BJ (cell line): ENCODE measurements at places on chromosomes 1 and 21. TPM values are rescaled to one million over a fixed set of nuclear protein-coding genes. Genes with fewer than 3 reads are reported as not detected.

RGS8 gene
- polyA plus RNA-seq = not detected in 2 replicates

SAMSN1 gene
- not detected in 2 replicates for polyA plus RNA-seq

UCK2 gene
- 53.4 and 57.7 TPM in 2 replicates for polyA plus RNA-seq

GRCh38 chr1:108976658-108977057 is 13.4 kb upstream of the CLCC1 start:
- DNase-seq = no peak

DNA sequence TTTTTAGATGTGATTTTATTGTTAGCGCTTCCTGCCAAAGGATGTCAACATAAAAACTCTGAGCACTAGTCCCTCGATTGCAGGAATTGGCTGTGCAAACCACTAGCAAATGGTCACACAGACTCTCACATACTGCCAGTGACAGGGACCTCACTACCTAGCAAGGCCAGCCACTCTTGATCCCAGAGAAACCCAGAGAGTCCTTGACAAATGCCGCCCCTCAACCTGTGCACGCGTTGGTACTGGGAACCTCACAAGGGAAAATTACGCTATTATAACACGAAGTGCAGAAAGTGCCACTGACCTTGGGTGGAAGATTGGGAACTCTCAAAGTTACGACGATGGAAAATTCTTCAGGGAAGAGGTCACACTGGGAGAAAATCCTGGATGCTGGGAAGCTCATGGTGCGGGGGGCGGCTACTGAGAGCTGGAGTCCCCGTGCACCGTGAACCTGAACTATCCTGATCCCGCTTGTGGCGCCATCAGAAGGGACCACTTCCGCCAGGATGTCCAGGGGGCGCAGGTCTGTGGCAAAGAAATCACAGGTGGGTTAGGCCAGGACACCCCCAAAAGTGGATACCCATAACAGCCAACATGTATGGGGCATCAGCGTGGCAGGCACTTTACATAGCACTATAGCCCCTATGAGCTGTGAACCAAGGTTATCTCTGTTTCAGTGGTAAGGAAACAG is 5.9 kb upstream of the KRTAP10-4 start:
- no peak for DNase-seq

GRCh38 chr1:170700842-170701615 is 37.1 kb downstream of the PRRX1 start:
- DNase-seq = no peak

- DNase-seq = no peak
Measured at GRCh38 chr1:160645386-160646130, 1.3 kb downstream of the SLAMF1 start.

DNA sequence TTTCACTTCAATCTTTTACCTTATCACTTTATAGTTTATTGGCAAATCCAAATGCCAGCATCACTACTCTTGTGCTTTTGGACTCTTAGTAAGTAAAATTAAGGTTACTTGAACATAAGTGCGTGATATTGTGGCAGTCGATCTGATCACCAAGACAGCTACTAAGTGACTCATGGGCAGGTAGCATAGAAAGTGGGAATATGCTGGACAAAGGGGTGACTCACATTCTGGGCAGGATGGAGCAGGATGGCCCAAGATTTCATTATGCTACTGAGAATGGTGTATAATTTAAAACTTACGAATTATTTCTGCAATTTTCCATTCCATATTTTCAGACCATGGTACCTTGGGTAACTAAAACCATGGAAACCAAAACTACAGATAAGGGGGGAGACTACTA is 120.2 kb downstream of the ROR1 start:
- no peak for DNase-seq

- no peak for DNase-seq
Measured at GRCh38 chr1:244326757-244327156, 125.0 kb downstream of the ADSS2 start.

- no peak for DNase-seq
Measured at GRCh38 chr1:78919150-78919549, 87.4 kb downstream of the ADGRL4 start.

- DNase-seq = no peak
Measured at GRCh38 chr1:205907794-205908193, 35.5 kb downstream of the SLC26A9 start.

DNA sequence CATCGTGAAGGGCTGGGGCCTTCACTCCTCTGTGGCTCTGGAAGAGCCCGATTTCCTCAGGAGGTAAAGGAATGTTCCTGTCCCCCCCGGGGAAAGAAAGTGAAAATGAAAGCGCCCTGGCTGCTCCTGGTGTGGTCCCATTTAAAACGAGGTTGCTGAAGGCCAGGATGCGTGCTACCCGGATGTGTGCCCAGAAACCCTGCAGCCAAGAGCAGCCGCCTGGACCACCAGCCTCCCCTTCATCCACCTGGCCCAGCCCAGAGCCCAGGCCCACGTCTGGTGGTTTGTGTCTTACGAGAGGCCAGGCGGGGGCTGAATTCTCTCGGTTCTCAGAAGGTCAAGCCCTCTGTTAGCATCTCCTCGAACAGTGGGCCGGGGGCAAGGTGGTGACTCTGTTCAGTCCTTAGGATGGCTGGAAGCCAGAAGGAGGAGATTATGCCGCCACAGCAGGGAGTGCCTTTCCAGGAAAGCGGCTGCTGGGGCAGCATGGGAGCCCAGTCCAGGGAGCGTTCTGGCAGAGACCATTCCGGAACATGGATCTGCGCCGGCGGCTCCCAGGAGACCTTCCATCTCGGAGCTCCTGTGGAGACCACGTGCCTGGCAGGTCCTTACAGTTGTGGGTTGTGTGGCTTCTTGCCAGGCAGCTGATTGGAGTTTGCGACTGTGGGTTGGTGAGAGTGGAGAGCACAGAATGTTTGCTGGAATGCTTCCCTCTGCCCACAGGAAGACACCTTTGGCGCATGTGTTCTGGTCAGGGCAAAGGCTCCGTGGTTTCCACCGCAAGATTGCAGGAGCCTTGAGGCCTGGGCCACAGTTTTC is 1.4 kb downstream of the GUK1 start:
- no peak for DNase-seq

- no peak for DNase-seq
Measured at GRCh38 chr1:20552728-20553445, 514 bp downstream of the FAM43B start.

DNA sequence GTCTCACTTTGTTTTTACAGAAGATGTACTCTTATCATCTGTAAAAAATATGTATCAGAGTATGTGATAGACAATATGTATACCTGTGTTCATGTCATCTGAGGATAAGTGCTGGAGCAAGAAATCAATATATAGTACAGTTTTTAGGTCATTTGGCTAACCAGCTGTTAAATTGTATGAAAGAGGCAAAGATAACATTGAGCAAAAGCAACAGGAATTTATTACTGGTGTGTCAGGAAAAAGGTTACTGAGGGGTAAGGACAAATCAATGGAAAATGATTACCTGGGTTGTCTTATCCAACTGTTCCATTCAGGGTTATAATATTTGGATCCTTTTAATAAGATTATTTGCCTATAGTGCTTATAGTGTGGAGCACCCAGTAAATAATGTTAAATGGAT is 4.9 kb downstream of the HIPK1 start:
- DNase-seq = no peak

- no peak for DNase-seq
Measured at GRCh38 chr1:171595324-171595723, 26.7 kb upstream of the MYOCOS start.

GRCh38 chr1:1606232-1606631 is 6.3 kb upstream of the FNDC10 start:
- DNase-seq = no peak

- DNase-seq = no peak
Measured at GRCh38 chr1:70426154-70427131, 15.4 kb downstream of the CTH start.

DNA sequence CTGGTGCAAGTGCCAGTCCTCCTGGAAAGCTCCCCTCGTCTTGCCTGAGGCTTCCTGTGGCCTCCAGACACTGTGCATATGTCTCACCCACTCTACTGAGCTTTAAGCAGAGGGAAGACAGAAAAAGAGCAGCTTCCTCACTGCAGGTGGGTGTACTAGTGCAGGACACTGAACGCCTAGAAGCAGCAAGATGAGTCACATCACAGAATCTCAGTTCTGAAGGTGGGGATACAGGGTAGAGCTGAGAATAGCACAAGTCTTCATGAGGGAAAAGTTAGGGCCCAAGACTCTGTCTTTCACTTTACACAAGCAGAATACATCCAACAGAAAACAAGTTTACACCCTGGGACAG is 37.4 kb downstream of the PCAT6 start:
- no peak for DNase-seq

DNA sequence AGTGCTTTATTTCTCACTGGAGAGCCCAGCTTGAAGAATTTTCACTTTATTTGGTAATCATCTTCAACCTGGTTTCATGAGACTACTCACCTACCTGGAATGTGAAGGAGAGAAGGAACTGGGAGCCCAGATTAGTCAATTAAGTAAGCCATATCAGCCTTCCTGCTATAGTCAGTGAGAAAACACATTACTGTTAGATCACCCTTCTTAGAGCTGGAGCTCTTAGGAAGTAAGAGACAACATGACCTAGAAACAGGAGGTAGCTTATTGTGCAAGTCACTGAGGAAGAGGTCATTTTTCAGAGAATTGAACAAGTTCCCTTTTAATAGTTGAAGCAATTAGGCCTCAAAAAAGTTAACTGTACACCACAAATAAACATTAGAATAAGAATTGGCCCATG is 49.2 kb upstream of the TEKT2 start:
- DNase-seq = peak; percentile 9
